Activated CD8-positive, alpha-beta memory T cell treated with anti-CD3 and anti-CD28 coated beads, Interleukin-2, amount 10 ng/mL, durations not matched to agents 7 days and 5 days (primary cell): ENCODE measurements at places on chromosomes 12 and 14. TPM values are rescaled to one million over a fixed set of nuclear protein-coding genes. Genes with fewer than 3 reads are reported as not detected.

DNA sequence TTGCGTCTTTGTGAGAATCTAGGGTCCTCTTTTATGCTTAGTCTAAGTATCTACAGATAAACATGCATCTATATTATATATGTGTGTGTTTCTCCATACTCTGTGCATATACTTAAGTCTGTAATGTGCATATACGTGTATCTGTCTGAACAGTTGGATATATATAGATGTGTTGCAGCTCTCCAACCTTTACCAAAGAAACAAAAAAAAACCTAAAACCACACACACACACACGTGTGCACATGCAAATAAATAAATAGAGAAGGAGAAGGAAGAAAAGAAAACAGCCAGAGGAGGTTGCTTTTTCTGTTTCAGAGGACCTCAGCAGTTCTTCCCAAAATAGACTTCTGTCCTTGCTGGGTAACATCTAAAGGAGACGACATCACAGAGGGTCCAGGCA lies 244.9 kb downstream of the CACNA1C start:
- DNase-seq = no peak

- DNase-seq = no peak
These were observed 273.3 kb upstream of the LRIG3 start for GRCh38 chr12:59193476-59194050.

DNA sequence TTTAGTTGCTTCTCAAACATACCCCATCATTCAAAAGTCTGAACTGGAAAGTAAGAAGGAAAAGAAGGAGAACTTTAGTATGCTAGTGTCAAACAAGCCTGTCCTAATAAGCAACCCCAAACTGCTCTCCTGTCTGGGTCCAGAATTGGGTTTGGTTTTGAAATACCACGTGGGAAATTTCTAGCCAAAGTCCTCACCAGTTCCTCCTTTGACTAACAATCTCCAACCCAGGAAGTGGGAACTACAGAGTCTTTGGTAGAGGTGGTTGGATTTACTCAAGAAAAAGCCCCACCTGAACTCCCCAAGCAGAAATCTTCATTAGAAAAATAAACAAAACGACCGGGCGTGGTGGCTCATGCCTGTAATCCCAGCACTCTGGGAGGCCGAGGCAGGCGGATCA lies 17.4 kb upstream of the EIF4B start:
- no peak for DNase-seq

- DNase-seq = no peak
These were observed 98.4 kb downstream of the LGMN start for GRCh38 chr14:92649934-92650545.

Gene SIRT4
- 3.0 TPM for total RNA-seq

Gene PHETA1
- total RNA-seq = 2.8 TPM
